ENCODE measurements at places on chromosomes 1 and 21.

GRCh38 chr1:232421143-232421796 lies 208.7 kb downstream of the SIPA1L2 start:
- no peak for DNase-seq

DNA sequence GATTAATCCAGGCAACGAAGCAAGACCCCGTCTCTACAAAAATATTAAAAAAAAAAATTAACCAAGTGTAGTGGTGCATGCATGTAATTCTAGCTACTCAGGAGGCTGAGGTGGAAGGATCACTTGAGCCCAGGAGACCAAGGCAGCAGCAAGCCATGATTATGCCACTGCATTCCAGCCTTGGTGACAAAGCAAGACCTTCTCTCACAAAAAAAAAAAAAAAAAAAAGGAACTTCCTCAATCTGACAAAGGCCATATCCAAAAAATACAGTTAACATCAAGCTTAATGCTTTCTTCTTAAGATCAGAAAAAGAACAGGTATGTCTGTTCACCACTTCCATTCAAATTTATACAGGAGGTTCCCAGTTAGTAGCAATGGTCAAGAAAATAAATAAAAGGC lies 54.4 kb downstream of the EVI5 start:
- DNase-seq = no peak

GRCh38 chr1:147753081-147753480 lies 7.3 kb downstream of the GJA5 start:
- no peak for DNase-seq

DNA sequence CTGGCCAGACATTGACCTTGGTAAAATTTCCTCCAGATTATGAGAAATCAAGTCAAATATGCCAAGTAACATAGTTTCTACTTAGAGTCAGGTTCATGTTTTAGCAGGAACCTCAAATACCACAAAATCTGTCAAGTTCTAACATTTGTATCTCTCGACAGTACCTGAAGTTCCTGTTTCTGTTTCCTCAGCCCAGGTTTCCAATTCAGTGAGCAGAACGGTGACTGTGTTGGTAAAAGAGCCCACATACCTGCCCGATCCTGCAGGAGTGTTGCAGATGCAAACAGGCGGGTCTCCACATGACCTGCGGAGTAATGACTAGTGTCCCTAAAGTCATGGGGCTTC lies 57.9 kb upstream of the LGALS8 start:
- no peak for DNase-seq

- DNase-seq = peak; percentile 65
These were observed 28.8 kb upstream of the SLC19A1 start for GRCh38 chr21:45570826-45571601.

DNA sequence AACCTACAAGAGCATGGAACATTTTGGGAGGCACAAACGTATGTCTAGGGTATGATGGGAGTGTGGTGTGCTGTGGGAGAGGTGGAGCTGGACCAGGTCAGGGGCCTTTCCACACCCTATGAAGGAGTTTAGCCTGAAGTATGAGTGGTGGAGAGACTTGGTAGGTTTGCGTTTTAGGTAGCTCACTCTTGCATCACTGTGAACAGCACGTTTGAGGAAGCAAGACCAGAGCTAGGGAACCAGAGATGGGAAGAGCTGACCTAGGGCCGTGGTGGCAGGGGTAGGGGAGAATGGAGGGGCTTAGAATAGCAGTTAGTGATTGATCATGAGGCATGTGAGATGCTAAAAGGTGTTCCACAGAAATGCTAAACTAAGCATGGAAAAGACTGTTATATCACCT lies 25.1 kb upstream of the ZFP69B start:
- no peak for DNase-seq
